ENCODE measurements at places on chromosomes 1 and 21.

- no peak for DNase-seq
Observed at GRCh38 chr21:46229133-46229922, 754 bp upstream of the LSS start.

GRCh38 chr1:162067466-162067865 is 2.0 kb upstream of the NOS1AP start:
- no peak for DNase-seq

DNA sequence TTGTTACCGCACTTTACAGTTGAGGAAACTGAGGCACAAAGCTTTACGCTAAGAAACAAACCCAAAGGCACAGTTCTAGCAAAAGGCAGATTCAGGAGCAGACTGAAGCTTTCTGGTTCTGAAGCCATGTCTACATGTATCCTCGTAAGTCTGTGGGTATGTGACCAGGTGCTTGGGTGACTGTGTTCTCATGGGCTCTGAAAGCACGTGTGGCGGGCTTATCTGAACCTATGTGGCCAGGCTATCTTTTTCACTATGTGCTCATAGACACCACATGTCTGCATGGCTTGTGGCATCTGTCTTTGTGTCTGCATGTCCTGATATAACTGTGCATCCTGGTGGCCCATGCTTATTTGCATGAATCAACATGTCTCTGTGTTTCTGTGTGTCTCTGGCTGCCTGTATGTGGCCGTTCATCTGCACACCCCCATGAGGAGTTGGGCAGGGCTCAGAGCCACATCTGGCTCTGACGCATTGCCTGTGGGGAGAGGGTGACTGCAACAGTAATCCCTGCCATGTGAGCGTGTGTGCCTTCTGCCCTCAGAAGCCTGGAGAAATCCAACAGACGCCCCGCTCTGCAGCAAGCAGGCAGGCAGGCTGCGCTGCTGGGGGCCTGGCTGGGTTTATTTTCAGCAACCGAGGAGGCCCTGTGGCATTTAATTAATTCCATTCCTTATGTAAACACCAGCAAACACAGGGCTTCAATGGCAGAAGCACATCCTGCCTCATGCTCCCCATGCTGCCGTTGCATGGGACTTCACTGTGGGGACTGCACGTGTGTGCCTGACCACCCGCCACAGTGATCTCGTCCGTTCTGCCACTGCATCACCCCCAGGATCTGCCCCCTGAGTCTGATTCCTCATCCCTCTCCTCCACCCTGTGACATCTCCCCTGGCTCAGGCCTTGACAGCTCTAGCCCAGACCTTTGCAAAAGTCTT is 115.4 kb downstream of the TRABD2B start:
- DNase-seq = no peak

GRCh38 chr1:29639741-29640427 is 403.6 kb downstream of the PTPRU start:
- DNase-seq = no peak

- DNase-seq = no peak
Observed at GRCh38 chr1:107548276-107548675, 407.4 kb downstream of the NTNG1 start.

GRCh38 chr1:94522304-94522703 is 19.3 kb downstream of the F3 start:
- no peak for DNase-seq

- no peak for DNase-seq
Observed at GRCh38 chr1:186838380-186839040, 9.8 kb downstream of the PLA2G4A start.

GRCh38 chr21:44875316-44875700 is 1.8 kb upstream of the PTTG1IP start:
- DNase-seq = no peak

DNA sequence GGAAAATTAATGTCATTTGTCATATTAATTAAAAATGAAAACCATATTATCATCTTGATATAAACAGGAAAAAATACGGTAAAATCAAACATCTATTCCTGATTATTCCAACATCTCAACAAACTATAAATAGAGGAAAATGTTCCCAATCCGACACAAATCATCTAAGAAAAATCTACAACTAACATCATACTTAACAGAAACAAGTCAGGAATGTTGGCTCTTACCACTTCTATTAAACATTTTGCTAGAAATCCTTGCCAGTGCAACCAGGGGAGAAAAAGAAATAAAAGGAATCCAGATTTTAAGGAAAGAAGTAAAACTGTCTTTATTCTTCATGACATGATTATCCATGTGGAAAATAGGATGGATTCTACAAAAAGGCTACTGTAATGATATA is 77.0 kb upstream of the IRF2BP2 start:
- no peak for DNase-seq

GRCh38 chr1:53046930-53047329 is 15.1 kb upstream of the PODN start:
- DNase-seq = no peak

- no peak for DNase-seq
Observed at GRCh38 chr1:178344513-178345091, 152.2 kb downstream of the CLEC20A start.

- DNase-seq = no peak
Observed at GRCh38 chr1:204502241-204502640, 7.6 kb upstream of the PIK3C2B start.

DNA sequence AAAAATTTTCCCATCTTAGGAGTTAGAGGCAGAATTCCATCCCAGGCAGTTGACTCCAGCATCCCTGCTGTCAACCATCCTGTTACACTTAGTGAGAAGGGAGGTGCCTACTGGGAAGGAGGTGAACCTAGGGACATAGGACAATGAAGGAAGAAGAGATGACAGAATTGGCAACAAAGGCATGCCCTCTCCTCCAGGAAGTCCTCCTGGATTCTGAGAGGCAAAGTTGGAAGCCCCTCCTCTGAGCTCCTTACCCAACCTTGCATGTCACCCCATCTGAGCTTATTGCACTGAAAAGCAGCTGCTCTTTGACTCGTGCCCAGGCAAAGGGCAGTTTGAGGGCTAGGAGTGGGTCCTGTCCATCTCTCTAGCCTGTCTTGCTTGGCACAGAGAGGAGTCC is 66.9 kb downstream of the PAX7 start:
- no peak for DNase-seq

GRCh38 chr1:100879422-100879821 is 15.2 kb downstream of the EXTL2 start:
- DNase-seq = no peak

- no peak for DNase-seq
Observed at GRCh38 chr21:37101384-37101783, 28.3 kb downstream of the TTC3 start.

- DNase-seq = no peak
Observed at GRCh38 chr1:234515821-234516241, 36.9 kb upstream of the TARBP1 start.

DNA sequence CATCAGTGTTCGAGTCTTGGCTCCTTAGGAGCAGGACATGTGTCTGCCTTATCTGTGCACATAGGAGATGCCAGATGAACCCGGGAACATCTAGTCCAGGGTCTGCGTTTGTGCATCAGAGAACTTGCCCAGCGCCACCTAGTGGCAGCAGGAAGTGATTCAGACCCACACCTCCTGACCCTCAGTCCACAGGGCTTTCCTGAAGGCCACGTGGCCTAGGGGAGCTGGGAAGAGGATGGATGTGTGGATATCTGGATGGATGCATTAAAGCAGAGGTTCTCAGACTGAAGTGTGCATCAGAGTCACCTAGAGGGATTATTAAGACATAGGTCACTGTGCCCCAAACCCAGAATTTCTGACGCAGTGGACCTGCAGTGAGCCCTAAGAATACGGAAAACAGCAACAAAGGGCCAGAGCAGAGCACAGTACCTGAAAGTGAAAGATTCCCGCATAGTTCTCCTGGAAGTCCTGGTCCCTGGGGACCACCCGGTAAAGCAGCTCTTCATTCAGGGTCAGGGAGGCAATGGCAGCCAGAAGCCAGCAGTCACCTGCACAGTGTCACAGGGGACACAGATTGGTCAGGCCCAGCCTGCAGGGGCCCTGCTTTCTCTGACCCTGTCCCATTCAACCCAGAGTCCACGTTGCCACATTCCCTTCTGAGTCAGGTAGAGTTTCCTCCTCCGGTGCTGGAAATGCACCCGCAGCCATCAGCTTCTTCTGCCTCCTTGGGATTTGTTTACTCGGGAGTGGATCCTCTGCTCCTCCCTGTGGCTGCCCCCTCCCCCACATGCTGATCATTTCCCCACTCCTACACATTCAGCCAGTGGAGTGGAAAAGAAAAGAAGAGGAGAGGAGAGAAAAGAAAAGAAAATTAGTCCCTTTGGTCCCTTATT is 37.0 kb downstream of the CAPN8 start:
- DNase-seq = peak; percentile 52

GRCh38 chr1:61980561-61980960 is 214.1 kb upstream of the L1TD1 start:
- DNase-seq = no peak

GRCh38 chr21:26397545-26397944 is 175.5 kb downstream of the CYYR1 start:
- no peak for DNase-seq
